ENCODE measurements at places on chromosomes 3 and 15. TPM values are rescaled to one million over a fixed set of nuclear protein-coding genes. Genes with fewer than 3 reads are reported as not detected.

DNA sequence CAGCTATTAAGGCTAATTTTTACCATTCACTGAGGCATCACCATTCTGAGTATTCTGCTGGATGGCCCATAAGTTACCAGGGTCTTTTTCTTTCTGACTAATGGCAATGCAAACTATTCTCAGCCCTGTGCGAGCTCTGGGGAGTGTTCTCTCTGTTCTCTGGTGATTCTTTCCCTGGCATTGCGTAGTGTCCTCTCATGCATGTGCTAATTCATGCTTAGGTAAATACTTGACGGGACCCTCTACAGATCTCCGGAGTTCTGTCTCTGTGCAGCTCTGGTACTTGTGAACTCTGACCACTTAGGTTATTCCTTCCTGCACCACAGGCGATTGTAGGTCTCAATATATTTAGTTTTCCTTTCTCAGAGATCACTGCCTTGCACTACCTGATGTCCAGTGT, 34.8 kb downstream of the UBE2E1 start:
- H3K36me3 ChIP-seq = no peaks in the 10 kb centered on the region
- peaks cover 38% of the 10 kb centered on the region for H3K4me1 ChIP-seq
- H3K27me3 ChIP-seq = no peaks in the 10 kb centered on the region
- no peak for DNase-seq
- H3K4me3 ChIP-seq = no peak overlapping the region

GRCh38 chr3:76917436-76917835, 122.5 kb upstream of the ROBO2 start:
- no peak overlapping the region for H3K4me3 ChIP-seq
- no peak for DNase-seq
- H3K36me3 ChIP-seq = no peaks in the 10 kb centered on the region

DNA sequence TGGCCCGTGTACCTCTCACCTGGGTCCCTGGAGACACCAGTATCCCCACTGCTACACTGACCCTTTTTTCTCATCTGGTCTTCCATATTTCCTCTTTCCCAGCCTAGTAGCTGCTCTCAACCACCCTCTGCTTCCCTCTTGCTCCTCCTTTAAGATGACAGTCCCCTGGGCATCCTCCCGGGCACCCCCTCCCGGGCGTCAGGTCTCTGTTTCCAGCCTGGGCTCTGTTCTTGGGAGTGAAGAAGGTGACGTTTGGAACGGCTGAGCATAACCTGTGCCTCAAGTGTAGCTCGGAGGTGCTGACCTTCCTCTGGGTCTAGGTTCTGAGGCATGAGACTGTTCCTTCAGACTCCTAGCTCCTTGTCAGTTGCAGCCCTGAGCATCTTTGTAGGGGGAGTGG, 101.2 kb downstream of the VGLL4 start:
- H3K27ac ChIP-seq = no peak overlapping the region
- H3K4me3 ChIP-seq = no peak overlapping the region
- peak; percentile 53 for DNase-seq
- H3K27me3 ChIP-seq = no peaks in the 10 kb centered on the region

- H3K36me3 ChIP-seq = no peaks in the 10 kb centered on the region
- no peaks in the 10 kb centered on the region for H3K27me3 ChIP-seq
- H3K27ac ChIP-seq = no peak overlapping the region
These were observed 20.1 kb downstream of the CADM2 start for GRCh38 chr3:84978843-84979242.

GRCh38 chr3:115646027-115646690, 22.8 kb downstream of the GAP43 start:
- no peaks in the 10 kb centered on the region for H3K36me3 ChIP-seq
- no peak overlapping the region for H3K4me3 ChIP-seq
- no peaks in the 10 kb centered on the region for H3K4me1 ChIP-seq
- DNase-seq = no peak

- H3K4me3 ChIP-seq = no peak overlapping the region
- no peak overlapping the region for H3K27ac ChIP-seq
- DNase-seq = no peak
- H3K36me3 ChIP-seq = no peaks in the 10 kb centered on the region
These were observed 51.8 kb downstream of the TMEM108 start for GRCh38 chr3:133089906-133090485.

GRCh38 chr15:83746231-83746630, 92.3 kb downstream of the ADAMTSL3 start:
- H3K4me3 ChIP-seq = no peak overlapping the region
- no peak for DNase-seq
- no peaks in the 10 kb centered on the region for H3K36me3 ChIP-seq
- peaks cover 22% of the 10 kb centered on the region for H3K4me1 ChIP-seq
- H3K27ac ChIP-seq = peak overlapping the region; percentile 70

Gene PEX11A
- total RNA-seq = 11.1 TPM
